ENCODE measurements at places on chromosomes 4 and X.

DNA sequence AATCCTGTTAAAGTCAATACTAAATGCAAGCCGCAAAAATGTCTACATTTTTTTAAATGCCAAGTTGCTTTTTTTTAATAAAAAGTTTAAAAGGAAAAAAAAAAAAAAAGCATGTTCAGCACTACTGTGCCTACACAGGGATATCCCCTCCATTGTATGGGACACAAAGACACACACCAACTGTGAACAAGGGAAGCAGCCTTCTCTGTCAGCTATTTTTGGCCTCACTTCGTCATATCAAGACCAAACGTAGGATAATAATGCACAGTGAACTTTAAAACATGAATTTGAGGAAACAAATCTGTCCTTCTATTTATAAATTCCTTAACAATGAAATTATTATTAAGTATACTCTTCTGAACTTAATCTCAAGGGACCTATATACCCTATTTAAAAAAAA, 4.4 kb downstream of the FBXW7 start:
- no peak overlapping the region for H3K4me3 ChIP-seq
- H3K27ac ChIP-seq: no peak overlapping the region
- DNase-seq: no peak
- H3K4me1 ChIP-seq: peaks cover 41% of the 10 kb centered on the region

DNA sequence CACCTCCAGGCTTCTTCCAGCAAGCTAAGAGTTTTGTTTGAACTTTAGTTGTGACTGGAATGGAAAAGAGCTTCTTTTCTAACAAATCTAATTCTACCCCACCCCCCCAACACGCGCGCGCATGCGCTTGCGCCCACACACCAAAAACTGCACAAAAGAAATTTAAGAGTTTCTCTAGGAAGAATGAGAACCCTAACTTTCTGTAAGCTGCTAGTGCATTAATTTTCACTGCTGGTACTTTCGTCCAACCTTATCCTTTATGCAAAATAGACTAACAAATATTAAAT, 9.0 kb upstream of the INTU start:
- no peak overlapping the region for H3K27ac ChIP-seq
- H3K27me3 ChIP-seq: peaks cover 67% of the 10 kb centered on the region
- peaks cover 4% of the 10 kb centered on the region for H3K4me1 ChIP-seq
- no peak for DNase-seq
- peak overlapping the region; percentile 58 for H3K4me3 ChIP-seq

DNA sequence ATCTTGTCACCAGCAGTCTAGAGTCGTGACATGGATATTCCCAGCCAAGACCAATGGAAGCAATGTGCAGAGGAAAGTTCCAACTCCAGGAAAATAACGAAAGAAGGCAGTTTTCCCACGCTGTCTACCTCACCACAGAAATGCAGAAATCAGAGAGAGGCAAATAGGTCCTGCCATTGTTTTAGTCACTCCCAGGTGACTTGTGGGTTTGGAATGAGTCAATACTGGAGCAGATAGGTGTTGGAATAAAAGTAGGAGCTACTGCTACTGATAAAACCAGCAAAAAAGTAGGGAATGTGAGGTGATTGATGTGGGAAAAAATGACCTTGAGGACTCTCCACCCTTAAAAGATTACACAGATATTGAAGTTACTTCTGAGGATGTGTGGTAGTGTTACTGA, 72.8 kb upstream of the RAI2 start:
- no peaks in the 10 kb centered on the region for H3K36me3 ChIP-seq
- no peaks in the 10 kb centered on the region for H3K4me1 ChIP-seq
- no peaks in the 10 kb centered on the region for H3K27me3 ChIP-seq
- DNase-seq: no peak

- H3K36me3 ChIP-seq: peaks cover 43% of the 10 kb centered on the region
- no peaks in the 10 kb centered on the region for H3K27me3 ChIP-seq
- DNase-seq: no peak
- peak overlapping the region; percentile 96 for H3K27ac ChIP-seq
Observed at GRCh38 chrX:53087388-53087831, 5.2 kb downstream of the TSPYL2 start.

- no peak overlapping the region for H3K27ac ChIP-seq
- H3K27me3 ChIP-seq: no peaks in the 10 kb centered on the region
- H3K36me3 ChIP-seq: peaks cover 12% of the 10 kb centered on the region
- H3K4me3 ChIP-seq: no peak overlapping the region
Observed at GRCh38 chrX:64188901-64189300, 16.6 kb downstream of the AMER1 start.

GRCh38 chr4:182576601-182577289, 333.5 kb downstream of the TENM3 start:
- no peaks in the 10 kb centered on the region for H3K4me1 ChIP-seq
- no peak overlapping the region for H3K27ac ChIP-seq
- H3K4me3 ChIP-seq: no peak overlapping the region
- no peak for DNase-seq
- H3K36me3 ChIP-seq: no peaks in the 10 kb centered on the region

DNA sequence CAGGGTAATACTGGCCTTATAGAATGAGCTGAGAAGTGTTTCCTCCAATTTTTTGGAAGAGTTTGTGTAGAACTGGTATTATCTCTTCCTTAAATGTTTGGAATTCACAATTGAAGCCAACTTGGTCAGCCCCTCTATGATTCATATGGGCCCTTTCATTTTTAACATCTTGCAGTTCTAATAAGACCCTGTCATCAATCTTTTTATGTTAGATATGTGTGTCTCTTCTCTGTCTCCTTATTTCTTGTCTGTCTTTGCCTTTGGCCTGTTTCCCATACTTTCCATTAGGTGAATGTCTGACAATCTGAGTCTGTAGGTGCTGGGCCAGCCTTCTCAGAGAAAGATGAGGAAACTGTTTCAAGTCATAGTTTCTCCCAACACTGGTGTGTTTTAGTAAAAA, 88.7 kb downstream of the SLC16A2 start:
- DNase-seq: no peak
- H3K4me3 ChIP-seq: no peak overlapping the region
- no peaks in the 10 kb centered on the region for H3K27me3 ChIP-seq
- H3K27ac ChIP-seq: no peak overlapping the region

GRCh38 chrX:72110876-72111708, 20.6 kb downstream of the RTL5 start:
- no peaks in the 10 kb centered on the region for H3K4me1 ChIP-seq
- DNase-seq: no peak
- no peak overlapping the region for H3K27ac ChIP-seq
- peaks cover 33% of the 10 kb centered on the region for H3K27me3 ChIP-seq
- H3K36me3 ChIP-seq: no peaks in the 10 kb centered on the region

- no peak for DNase-seq
- no peaks in the 10 kb centered on the region for H3K27me3 ChIP-seq
- H3K27ac ChIP-seq: no peak overlapping the region
- H3K4me1 ChIP-seq: no peaks in the 10 kb centered on the region
- H3K4me3 ChIP-seq: no peak overlapping the region
- no peaks in the 10 kb centered on the region for H3K36me3 ChIP-seq
Observed at GRCh38 chrX:44621078-44621477, 78.4 kb upstream of the FUNDC1 start.

DNA sequence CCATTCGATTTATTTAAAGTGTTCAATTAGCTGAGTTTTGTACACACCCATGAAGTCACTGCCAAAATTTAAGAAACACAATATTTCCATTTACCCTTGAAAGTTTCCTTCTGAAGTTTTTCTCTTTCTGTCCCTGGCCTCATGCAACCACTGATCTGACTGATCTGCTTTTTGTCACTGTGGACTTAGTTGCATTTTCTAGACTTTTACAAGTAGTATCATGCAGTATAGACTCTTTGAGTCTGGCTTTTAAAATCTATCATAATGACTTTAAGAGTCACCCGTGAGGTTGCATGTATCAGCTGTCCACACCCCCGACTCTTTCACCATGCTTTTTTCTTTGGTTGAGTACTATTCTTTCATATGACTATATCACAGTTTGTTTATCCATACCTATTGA, 29.0 kb upstream of the PDLIM3 start:
- no peak for DNase-seq
- no peaks in the 10 kb centered on the region for H3K36me3 ChIP-seq
- H3K27ac ChIP-seq: no peak overlapping the region
- H3K4me3 ChIP-seq: no peak overlapping the region
- H3K4me1 ChIP-seq: no peaks in the 10 kb centered on the region

GRCh38 chr4:8703401-8703696, 110.8 kb downstream of the CPZ start:
- no peaks in the 10 kb centered on the region for H3K36me3 ChIP-seq
- H3K27ac ChIP-seq: no peak overlapping the region
- H3K4me1 ChIP-seq: no peaks in the 10 kb centered on the region

GRCh38 chr4:164056426-164057142, 562.1 kb downstream of the TMA16 start:
- no peaks in the 10 kb centered on the region for H3K4me1 ChIP-seq
- H3K27me3 ChIP-seq: no peaks in the 10 kb centered on the region
- no peak for DNase-seq
- no peak overlapping the region for H3K27ac ChIP-seq
- H3K36me3 ChIP-seq: no peaks in the 10 kb centered on the region
- no peak overlapping the region for H3K4me3 ChIP-seq

- no peaks in the 10 kb centered on the region for H3K27me3 ChIP-seq
- DNase-seq: no peak
- H3K36me3 ChIP-seq: no peaks in the 10 kb centered on the region
- no peaks in the 10 kb centered on the region for H3K4me1 ChIP-seq
Observed at GRCh38 chr4:113157086-113157857, 107.8 kb downstream of the ANK2 start.

GRCh38 chr4:73776321-73776729, 36.0 kb downstream of the CXCL8 start:
- no peak for DNase-seq
- no peaks in the 10 kb centered on the region for H3K4me1 ChIP-seq
- peaks cover 11% of the 10 kb centered on the region for H3K27me3 ChIP-seq
- H3K27ac ChIP-seq: no peak overlapping the region
- no peaks in the 10 kb centered on the region for H3K36me3 ChIP-seq

GRCh38 chr4:68732653-68733466, 62.4 kb upstream of the UGT2B15 start:
- no peak overlapping the region for H3K27ac ChIP-seq
- no peaks in the 10 kb centered on the region for H3K36me3 ChIP-seq
- H3K4me3 ChIP-seq: no peak overlapping the region
- peaks cover 3% of the 10 kb centered on the region for H3K27me3 ChIP-seq
- no peaks in the 10 kb centered on the region for H3K4me1 ChIP-seq

GRCh38 chr4:74456849-74457395, 12.0 kb downstream of the AREG start:
- no peaks in the 10 kb centered on the region for H3K27me3 ChIP-seq
- DNase-seq: no peak
- H3K36me3 ChIP-seq: no peaks in the 10 kb centered on the region
- no peak overlapping the region for H3K27ac ChIP-seq
- H3K4me3 ChIP-seq: no peak overlapping the region

DNA sequence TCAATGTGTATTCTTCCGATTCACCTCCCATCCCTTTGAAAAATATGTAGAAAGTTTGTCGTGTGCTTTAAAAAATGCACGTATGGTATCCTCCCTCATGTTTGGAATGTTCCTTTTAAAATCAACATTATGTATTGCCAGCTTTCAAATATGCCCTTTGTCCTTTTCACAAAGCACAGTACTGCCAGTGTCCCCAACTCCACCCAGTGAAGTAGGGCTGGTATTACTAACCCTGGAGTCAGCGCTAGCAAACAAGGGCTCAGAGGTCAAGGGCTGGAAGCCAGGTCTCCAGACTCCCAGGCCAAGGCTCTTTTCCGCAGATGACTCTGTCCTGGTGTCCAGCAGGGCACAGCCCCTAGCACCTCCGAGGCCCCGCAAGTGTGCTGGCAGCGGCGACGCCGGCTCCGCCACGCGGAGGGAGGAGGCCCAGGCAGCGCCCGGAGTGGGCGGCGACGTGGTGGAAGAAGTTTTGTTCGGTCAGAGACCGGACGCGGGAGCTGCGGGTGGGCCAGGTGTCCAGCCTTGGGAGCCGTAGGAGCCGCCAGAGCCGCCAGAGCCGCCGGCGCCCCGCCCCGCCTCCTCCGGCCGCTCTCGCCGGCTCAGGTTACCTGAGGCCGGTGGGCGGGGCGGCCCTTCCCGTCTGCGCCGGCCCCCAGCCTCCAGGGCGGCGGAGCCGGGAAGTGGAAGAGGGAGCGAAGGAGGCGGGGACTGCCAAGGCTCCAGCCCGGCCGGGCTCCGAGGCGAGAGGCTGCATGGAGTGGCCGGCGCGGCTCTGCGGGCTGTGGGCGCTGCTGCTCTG, at the start of gene IL13RA1:
IL13RA1 (plus strand) TSS at position 720 of the 799 bp plus-strand sequence; CDS start at position 753, 33 bp downstream.
- peaks cover 50% of the 10 kb centered on the region for H3K27me3 ChIP-seq
- H3K4me1 ChIP-seq: no peaks in the 10 kb centered on the region
- H3K27ac ChIP-seq: no peak within 1 kb of the TSS
- H3K36me3 ChIP-seq: no peaks in the 10 kb centered on the region
- DNase-seq: peak; percentile 17

GRCh38 chr4:40121515-40121914, 64.9 kb downstream of the N4BP2 start:
- no peak overlapping the region for H3K4me3 ChIP-seq
- no peaks in the 10 kb centered on the region for H3K27me3 ChIP-seq
- peak overlapping the region; percentile 66 for H3K27ac ChIP-seq
- H3K4me1 ChIP-seq: peaks cover 42% of the 10 kb centered on the region

GRCh38 chr4:118842055-118842454, 6.1 kb upstream of the SEC24D start:
- no peaks in the 10 kb centered on the region for H3K36me3 ChIP-seq
- H3K4me1 ChIP-seq: peaks cover 1% of the 10 kb centered on the region
- peaks cover 3% of the 10 kb centered on the region for H3K27me3 ChIP-seq
- no peak overlapping the region for H3K4me3 ChIP-seq
- DNase-seq: no peak
- no peak overlapping the region for H3K27ac ChIP-seq

- no peak for DNase-seq
- no peaks in the 10 kb centered on the region for H3K27me3 ChIP-seq
- H3K36me3 ChIP-seq: no peaks in the 10 kb centered on the region
- H3K4me3 ChIP-seq: no peak overlapping the region
Observed at GRCh38 chrX:23802431-23802830, 19.5 kb downstream of the SAT1 start.
